RCC 7860 (cell line): ENCODE measurements at places on chromosomes 11 and 22.

DNA sequence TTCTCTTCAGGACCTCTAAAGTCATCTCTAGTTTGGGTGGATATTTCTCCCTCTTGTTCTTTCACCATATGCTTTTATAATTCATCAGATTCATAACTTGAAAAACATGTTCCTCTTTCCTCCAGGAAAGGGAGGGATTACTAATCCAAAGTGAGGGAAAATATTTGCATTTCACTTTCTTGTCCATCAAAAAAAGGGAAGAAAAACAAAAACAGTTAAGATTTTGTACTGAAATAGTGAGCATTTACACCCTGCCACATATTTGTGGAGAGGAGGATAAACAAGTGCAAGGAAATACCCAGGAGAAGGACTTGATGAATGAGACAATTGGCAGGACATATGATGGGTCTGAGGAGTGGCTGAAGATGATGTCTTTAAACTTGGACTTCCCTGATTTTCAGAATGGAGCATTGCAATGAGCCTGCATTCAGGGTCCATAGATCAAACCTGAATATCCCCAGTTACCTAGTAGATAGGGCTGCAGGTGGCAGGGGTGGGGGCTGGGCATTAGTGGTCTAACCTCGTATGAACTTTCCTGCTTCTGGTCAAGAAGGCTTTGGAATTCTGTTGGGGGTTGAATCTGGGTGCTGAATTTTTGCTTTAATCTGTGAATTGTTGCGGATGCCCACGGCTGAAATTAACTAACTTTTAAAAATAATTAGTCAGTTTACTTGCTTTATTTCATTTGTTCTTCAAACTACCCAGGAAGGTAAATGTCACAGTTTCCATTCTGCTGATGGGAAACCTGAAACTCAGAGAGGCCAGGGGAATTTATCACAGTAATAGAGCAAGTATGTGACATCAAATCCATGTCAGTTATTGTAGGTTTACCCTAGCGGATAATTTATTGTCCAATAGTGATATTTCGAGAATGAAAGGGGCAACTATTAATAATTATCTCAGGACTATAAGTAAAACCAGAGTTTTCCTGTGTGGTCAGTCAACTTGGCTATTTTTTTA is 36.9 kb upstream of the TMEM123 start:
- DNase-seq: no peak

DNA sequence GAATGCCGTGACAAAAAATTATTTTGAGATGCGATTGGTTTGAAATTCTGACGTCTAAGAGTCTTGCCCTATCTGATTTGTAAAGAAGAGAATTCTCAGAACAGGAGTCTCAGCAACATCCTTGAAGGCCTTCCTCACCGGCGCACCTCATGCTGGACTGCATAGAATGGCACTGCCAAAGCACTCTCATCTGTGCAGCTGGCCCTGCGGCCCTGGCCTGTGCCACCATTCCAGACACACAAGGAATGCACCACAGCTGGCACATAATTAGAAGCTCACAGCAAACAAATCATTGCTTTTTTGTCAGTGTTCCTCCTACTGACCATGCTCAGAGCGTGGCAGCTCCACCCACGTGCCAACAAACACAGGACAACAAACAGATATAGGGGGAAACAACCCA is 166.0 kb downstream of the KIRREL3 start:
- DNase-seq: no peak

GRCh38 chr11:102974552-102975280 is 19.2 kb upstream of the MMP13 start:
- DNase-seq: peak; percentile 62

DNA sequence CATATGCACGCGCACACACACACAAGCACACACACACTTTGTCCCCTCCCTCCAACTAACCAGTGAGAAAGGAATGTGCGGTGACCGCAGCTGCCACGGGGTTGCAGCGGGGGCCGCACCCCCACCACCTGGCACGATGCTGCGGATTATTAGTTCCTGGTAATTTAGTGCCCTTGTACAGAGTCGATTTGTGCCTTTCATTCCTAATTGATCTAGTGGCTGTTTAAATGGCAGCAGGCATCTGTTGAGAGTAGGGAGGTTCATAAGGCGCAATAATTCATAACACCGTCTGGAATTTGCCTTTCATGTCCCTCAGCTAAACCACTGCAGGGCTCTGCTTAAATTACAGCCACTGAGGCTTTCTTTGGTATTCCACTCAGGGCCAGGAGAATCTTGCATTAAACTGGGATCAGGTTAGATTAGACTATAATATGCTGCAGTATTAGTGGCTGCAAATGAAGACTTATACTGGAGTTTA is 113.7 kb downstream of the FEZ1 start:
- no peak for DNase-seq

DNA sequence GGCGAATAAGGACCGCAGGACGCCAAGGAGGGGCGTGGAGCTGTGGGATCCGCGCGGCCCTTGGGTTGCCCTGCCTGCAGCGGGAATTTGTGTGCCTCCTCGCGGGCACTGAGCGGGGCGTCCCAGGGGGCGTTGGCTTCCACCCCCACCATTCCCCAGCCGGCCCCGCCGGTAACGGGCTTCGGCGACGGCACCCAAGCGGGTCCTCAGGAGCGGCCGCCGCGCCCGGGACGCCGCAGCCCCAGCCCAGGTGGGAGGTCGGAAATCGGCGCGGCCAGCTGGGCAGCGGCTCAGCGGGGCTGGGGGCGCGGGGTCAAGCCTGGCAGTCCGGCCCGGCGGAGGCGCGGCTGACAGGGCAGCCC is 320 bp downstream of the CLTCL1 start:
- no peak for DNase-seq

DNA sequence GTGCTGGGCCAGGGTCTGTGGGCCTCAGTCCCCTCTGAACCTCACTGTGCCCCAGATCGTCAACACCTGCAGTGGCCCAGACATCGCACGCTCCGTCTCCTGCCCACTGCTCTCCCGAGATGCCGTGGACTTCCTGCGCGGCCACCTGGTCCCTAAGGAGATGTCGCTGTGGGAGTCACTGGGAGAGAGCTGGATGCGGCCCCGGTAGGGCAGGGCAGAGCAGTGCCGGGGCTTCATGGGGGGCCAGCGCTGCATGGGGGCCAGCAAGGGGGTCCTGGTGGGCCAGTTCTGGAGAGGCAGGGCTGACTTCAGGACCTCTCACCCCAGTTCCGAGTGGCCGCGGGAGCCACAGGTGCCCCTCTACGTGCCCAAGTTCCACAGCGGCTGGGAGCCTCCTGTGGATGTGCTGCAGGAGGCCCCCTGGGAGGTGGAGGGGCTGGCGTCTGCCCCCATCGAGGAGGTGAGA is 16.3 kb downstream of the EPS8L2 start:
- no peak for DNase-seq

GRCh38 chr22:32533265-32534111 is 58.9 kb downstream of the FBXO7 start:
- DNase-seq: peak; percentile 6

DNA sequence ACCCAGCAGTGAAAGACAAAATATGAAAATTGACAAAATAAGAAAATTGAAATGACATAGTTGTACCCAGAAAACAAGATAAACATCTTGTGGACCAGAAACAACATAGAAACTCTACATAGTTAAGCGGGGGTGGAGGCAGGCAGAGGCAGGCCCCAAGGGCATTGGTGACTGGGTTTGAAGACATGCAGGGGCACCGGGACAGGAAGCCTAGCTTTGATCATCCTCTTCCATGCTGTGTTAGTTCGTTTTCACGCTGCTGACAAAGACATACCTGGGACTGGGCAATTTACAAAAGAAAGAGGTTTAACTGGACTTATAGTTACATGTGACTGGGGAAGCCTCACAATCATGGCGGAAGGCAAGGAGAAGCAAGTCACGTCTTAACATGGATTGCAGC is 33.5 kb upstream of the CRTAM start:
- DNase-seq: no peak

DNA sequence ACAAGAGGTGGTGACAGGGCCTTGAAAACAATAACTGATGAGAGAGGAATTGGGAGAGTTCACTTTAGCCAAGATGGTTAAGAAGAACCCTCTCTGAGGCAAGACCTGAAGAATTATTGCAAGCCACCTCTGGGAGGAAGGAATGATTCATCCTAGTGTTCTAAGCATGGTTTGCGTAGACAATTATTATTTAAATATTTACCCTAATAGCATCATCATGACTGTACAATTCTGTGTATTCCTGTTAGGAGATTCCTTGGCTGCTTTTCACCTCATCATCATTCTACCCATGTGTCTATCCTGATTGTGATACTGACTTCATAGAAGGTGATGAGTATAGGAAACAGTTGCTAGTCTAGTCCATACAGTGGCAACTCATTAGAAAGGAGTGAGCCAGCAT is 264.4 kb downstream of the DDX10 start:
- peak; percentile 77 for DNase-seq

DNA sequence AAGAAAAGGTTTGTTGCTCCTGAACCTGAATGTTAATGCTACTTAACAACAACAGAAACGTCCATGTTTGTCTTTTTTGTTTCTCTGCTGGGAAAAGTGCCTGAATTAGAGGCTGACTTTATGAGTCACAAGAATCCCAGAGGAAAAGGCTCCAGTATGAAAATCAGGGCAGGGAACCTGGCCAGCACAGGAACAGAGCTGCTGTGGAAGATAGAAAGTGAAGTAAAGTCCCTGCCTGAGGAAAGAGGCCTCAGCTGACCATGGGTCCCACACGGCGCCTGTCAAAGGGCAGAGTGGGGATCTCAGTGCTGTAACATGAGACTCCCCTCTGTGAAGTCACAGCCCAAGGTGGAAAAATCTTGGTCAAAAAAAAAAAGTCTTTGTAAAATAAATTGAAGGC is 632.3 kb upstream of the CCDC90B start:
- DNase-seq: no peak
